HS-27A (cell line): ENCODE measurements at places on chromosomes 3 and 15.

- DNase-seq: no peak
These were observed 31.6 kb downstream of the CACNA1D start for GRCh38 chr3:53525765-53526703.

- DNase-seq: no peak
These were observed 24.2 kb upstream of the PGPEP1L start for GRCh38 chr15:99031688-99032282.

DNA sequence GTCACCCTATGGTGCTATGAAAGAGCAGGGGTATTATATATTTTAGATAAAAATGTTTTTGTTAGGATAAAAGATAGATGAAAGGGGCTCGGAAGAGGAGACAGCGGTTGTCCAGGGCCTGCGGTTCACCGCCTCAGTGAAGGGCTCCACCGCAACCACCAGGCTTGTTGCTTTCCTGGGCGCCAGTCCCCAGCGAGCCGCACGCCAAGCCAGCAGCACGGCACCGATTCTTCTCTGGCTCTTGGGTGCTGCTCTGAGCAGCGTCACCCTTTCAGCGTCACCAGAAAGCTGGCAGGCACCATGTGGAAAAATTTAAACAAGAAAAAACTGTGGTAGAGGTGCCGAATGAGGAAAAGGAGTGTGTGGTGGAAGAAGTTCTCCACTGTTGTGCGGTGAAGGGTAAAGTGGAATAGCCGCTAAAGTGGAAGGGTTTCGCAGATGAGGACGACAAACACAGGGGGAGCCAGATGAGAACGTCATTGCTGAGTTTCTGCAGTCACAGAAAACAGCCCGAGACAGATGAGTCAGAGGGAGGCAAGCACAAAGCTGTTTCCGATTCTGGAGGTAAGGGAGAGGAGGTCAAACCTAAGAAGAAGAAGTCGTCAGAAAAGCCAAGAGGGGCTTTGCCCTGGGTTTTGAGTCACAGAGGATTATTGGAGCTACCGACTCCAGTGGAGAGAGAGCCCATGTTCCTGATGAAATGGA lies 569.2 kb downstream of the ZBBX start:
- DNase-seq: peak; percentile 9

DNA sequence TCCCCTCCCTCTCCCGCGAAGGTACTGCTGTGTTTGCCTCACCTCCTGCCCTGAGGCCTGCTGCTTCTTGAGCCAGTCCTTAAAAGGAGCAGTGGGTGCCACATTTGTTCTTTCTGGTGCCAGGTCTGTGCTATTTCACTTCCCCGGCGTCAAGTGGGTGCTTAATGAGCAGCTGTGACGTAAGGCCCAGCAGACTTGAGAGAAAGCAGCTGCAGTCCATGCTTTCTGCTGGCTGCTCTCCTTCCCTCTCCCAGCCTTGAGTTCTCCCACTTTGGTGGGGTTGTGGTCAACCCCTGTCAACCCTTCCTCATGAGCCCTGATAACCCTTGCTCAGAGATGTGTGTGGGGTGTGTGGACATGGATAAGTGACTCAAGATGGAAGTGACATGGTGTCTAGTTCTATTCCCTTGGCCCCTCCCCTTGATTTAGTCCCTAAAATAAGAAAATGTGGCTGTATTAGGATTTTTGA lies 6.9 kb downstream of the INAFM2 start:
- no peak for DNase-seq

DNA sequence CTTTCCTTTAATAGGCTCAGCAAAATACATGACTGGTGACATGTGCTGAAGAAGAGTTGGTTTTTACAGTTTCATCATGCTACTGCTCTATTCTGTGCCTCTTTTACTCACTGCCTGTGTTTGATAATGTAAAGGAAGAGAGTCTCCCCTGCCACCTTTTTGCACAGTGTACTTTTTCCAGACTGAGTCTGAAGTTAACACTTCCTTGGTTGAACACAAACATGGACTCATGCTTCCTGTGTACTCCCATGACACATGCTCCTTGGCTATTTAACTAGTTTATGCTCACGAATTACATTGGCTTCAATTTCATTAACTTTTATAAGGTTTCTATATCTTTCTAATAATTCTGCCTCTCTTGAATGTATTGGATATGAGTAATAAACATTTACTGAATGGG lies 396.1 kb downstream of the VGLL3 start:
- no peak for DNase-seq

- peak; percentile 74 for DNase-seq
These were observed 408.6 kb downstream of the PDCD6IP start for GRCh38 chr3:34207002-34207401.

DNA sequence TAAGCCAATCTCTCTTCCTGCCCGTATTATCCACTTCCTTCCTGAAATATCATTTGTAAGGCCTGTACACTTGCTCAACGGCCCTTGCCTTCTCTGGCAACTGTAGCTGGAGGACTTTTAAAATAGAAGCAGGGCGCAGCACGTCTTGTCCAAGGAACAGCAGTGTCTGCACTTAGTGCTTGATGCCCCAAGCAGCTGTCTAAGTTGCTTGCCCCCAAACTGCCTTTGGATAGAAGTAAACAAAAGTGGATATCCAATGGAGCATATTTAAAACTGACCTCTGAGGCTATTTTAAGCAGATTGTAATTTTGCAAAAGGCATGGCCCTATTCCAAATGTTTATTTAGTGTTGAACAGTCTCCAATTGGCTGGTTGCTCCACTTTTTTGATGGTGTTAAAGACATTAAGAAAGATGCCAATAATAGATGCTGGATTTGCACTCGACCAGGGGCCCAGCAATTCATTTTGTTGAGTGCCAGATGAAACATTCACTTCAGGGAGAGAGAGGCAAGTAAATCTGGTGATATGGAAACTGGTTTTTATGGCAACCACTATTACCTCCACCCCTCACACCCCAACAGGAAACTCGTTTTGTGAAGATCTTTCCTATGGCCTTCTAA lies 526.8 kb upstream of the TBL1XR1 start:
- no peak for DNase-seq

DNA sequence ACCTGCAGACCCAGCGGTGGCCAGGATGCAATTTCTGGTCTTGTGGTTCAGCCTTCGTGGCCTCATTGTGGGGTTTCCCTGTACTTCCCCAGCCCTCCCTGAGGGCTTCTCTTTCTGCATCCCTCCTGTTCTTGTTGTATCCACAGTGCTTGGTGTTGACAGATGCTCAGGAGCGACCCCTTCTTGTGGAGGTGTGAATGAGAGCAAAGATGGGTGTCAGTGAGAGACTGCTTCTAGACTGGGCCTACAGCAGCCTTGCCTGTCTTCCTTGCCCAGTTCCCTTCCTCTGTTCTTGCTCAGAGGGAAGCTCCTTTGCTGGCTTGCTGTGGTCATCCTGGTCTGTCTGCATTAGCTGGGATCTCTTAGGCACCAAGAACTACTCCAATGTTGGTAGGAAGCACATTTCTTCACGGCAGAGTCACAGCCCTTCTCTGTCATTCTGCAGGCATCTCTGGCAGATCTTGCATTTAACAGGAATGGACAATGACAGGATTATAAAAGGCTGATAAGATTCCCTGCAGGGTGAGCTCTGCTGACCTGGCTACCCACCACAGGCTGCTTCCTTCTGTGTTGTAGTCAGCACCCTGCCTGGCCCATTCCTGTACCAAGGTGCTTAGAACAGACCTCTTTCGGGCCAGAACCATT lies 317.8 kb upstream of the C2CD4B start:
- DNase-seq: no peak
